ENCODE measurements at places on chromosomes 5 and 9.

DNA sequence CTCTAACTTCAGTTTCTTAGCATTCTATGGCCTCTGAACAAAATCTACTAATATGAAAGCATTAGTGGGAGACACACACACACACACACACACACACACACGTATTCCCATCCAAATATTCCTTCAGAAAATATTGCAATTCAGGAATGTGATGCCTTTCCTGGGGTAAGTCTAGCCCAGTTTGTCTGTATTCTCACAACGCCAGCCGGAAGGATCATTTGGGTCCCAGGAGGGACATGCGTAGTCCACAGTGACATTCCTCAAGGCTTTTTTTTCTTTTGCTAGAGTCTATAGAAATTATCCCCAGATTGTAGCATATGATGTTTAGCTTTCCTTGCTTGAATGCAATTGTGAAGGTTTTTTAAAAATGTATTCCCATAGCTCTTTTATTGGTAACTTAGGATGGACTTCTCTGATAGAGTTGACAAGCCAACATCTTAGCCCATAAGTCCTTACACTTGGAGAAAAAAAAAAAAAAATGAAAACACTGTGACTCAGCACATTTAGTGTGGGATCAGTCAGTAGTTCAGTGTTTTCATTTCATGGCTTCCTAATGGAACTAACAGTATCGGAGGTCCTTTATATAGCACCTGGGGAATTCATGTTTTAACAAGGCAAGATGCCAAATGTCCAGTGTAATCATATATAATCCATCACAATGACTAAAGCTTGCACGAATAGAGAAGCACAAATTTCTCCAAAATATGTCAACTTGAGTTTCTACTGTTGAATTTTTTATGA, 316.5 kb downstream of the DIRAS2 start:
- no peak for DNase-seq

DNA sequence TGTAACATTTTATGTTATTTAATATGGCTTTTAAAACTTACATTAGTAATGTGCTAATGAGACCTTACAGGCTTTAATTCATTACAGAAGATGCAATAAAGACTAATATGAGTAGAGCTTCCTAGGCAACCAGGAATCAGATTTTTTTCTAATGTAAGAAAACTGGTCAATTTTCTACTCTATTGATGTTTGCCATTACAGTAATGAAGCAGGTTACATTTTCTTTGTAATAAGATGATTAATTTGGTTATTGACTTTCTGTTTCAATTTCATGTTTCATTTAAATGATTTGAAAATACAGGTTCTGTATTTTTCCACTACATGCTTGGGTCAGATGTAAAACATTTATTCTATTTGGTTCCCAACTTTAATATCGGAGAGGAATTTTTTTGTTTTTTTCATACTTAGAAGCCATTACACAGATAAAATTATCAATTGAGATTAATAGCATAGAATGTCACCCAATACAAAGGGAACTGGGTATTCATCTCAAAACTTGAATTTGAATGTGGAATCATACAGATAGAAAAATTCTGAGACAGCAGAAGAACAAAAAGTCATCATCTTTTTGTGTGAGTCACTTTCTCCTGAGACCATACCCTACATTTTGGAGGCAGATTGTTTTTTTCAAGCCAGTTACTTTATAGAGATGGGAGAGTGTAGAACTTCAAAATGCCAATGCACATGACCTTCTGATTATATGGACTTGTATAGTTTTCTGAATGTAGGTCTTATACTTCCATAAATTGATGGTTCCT, 133.6 kb upstream of the HMHB1 start:
- no peak for DNase-seq

DNA sequence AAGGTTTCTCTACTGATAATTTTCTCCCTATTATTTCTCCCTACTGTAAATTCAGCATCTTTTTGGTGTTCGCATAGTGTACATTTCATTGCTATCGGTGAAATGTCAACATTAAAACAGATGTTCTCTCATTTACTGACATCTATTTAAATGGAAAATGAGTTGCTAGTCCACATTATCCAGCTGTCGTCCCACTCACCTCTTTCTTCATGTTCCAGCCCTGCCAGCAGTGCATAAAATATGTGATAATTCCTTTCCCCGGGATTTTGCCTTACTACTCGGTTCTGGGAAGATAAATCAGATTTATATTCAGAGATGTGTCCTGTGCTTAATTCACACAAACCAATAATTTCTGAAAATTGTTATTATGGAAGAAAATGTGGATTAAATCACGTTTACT, 155.8 kb downstream of the MYO10 start:
- no peak for DNase-seq

GRCh38 chr9:133819923-133820322, 81.8 kb upstream of the SARDH start:
- DNase-seq: no peak

DNA sequence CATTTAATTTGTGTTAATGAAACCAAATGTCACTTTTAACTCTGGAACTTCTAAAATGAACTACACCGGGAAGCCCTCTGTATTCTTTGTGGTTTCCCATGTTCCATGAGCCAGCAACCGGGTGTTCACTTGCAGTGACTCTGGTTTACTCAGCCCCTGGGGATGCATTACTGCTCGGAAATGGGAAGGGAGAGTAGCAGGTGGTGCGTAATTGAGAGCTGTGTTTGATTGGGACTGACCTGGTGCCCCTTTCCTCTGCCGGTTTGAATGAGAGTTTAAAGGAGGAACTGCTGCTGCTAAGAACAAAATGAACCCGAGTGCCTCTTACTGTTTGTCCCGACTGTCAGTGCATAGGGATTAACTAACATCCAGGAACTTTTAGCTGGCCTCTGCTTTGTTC, 100.1 kb upstream of the DHFR start:
- no peak for DNase-seq

GRCh38 chr5:142286111-142286510, 38.7 kb downstream of the SPRY4 start:
- no peak for DNase-seq

DNA sequence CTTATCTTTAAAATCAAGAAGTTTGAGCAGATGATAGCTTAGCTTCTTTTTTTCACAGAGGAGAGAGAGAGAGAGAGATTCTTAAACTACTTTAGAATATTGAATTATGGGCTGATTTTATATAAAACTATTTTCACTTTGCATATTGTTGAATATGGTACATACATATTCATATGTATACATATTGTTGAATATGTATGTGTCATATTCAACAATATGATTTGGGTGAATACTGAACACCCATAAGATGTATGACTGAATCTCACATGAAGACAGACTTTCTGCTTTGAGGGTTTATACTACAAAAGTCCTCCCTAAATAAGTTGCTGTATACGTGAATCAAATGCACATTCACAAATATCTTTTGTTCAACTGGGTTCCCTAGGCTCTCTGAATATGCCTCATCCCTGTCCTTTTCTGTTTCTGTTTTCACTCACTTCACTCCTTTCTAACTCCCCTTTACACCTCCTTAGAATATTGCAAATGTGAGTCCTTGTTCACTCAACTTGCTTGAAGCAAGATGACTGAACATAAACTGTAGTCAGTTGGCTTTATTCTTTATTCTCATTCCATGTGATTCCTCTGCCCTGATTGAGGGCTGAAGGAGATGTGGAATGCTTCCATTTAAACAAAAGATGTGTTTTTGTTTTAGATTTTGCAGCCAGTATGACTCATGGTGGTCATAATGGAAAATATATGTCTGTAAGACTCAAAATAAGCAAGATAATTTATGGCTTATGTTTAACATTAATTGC, 225.4 kb upstream of the DAB2 start:
- DNase-seq: no peak

- no peak for DNase-seq
Observed at GRCh38 chr9:97940233-97940632, 2.3 kb upstream of the HEMGN start.

DNA sequence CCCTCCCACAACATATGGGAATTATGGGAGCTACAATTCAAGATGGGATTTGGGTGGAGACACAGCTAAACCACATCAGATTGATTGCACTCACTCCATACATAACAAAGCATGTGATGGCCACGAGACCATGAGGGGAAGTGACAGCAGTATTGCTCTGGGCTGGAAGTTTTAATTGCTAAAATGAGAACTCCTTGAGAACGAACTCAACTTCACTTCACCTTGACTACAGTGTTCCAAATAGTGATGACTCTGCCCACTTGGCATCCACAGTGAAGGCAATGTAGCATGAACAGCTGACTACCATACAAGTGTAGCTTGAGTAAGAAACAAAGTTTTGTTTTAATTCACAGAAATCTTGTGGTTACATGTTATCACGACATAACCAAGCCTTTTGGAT, 739 bp upstream of the SPINK7 start:
- no peak for DNase-seq

DNA sequence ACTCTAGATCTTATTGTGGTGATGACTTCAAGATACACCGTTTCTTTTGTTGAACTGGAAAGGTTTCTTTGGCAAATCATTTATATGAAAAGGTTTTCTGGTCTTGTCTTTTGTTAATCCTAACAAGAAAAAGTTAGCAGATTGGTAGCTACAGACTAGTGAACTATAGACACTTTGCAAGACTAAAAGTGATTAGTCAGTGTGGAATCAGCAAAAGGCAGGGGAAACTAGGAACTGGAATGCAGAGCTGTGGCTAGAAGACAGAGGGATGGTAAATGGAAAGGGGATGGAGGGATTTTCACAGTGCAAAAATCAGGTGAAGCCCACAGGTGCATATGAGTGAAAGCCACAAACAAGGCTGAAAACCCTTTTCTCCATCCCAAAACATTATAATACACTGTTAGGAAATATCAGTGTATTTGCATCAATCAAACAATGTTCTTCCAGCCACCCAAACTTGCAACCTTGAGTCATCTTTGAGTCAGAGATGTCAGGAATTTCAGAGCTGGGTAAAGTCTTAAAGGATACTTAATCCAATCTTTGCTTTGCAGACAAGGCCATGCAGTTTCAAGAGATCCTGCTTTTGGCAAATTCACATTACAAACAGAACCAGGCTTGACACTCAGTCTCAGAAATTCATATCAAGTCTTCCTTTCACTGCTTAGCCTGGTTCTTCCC, 52.7 kb downstream of the PLK2 start:
- DNase-seq: no peak

- DNase-seq: no peak
Observed at GRCh38 chr9:124764774-124765438, 6.2 kb downstream of the NR6A1 start.

GRCh38 chr9:79286992-79287707, 284.6 kb upstream of the TLE4 start:
- DNase-seq: no peak

GRCh38 chr9:76943054-76943453, 37.1 kb upstream of the PRUNE2 start:
- DNase-seq: no peak

GRCh38 chr9:134377976-134378375, 51.7 kb downstream of the RXRA start:
- DNase-seq: no peak

DNA sequence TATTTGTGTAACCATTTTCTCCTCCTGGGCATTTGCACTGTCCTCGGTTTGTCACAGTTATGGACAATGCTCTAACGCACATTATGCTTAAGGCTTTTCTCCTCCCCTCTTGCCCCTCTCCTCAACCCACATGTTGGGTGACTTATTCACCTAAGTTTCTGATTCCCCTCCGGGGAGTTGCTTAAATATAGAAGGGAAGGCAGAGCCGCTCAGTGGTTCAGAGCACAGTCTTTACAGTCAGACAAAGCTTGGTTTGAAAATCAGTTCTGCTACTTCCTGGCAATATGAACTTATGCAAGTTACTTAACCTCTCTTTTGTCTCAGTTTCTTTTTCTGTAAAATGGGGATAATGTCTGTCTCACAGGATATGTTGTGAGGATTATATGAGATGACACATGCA, 41.2 kb upstream of the SPRY4 start:
- no peak for DNase-seq

DNA sequence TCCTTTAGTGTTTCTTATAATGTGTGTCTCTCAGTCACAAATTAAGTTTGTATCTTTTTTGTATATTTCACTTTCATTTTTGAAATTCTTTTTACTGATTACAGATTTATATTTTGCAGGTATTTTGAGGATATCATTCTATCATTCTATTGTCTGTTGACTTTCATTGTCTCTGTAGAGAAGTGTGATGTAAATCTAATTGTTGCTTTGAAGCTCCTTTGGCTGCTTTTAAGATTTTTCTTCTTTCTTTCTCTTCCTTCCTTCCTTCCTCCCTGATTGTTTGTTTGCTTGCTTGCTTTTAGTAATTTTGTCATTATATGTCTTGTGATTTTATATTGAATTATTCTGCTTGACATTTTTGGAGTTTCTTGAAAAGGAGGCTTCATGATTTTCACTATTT, 75.3 kb upstream of the MAST4 start:
- no peak for DNase-seq

- DNase-seq: no peak
Observed at GRCh38 chr5:133439859-133440258, 172.5 kb downstream of the FSTL4 start.

DNA sequence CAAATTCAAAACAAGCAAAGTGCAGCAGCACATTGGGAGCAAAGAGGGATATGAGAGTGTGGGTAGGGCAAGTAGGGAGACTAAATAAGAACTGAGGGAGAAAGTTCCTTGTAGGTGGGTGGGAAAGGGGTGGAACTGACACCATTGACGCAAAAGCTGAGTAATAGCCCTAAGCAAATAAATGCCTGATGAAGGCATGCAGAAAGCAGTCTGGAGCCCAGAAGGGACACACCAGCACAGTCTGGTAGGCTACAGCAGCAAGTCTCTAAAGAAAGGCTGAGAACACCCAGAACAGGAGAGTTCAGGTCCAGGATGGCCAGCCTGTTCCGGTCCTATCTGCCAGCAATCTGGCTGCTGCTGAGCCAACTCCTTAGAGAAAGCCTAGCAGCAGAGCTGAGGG, at the start of gene INSL4:
INSL4 (plus strand) TSS at position 208 of the 400 bp plus-strand sequence; CDS start at position 313, 105 bp downstream.
- no peak for DNase-seq

DNA sequence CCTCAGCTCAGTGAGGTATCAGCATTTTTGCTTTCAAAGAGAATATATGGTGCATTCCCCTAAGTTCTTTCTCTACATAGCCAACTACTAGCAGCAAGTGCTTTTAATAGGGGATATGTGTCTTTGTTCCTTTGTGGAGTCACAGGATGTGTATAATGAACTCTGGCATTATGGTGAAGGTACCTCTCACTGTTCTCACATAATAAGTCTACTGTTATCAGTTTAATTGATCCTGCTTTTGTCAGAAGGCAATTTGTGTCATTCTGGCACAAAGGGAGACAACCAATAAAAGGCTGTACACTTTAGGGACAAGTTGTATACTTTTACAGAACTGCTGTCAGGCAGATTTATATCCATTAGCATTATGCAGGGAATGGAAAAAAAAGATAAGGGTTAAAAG, 531.4 kb upstream of the RIOK2 start:
- no peak for DNase-seq

DNA sequence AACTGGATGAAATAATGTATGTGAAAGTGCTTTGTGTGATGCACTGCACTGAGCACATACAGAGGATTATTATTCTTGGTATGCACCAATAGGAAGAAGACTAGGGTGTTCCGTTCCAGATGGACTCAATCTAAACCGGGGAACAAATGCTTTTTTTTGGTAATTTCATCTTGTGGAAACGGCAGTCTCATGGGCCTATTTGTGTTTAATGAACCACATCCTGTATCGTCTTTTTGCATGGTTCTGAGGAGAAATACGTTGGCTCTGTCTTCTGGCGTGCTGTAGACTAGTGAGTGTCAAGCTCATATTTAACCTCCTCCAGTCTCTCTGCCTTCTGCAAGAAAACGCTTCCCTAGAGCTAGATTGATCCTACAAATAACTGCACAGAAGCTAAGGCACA, 30.0 kb downstream of the TRIM32 start:
- DNase-seq: no peak

- DNase-seq: no peak
Observed at GRCh38 chr5:79025054-79025472, 40.0 kb upstream of the ARSB start.

GRCh38 chr9:15101095-15101494, 190.9 kb upstream of the FREM1 start:
- DNase-seq: no peak
